ENCODE measurements at places on chromosomes 3 and 15.
A peak's percentile ranks its signal among the peaks of the same experiment; 100 is the strongest.

GRCh38 chr15:65772930-65773329 is 19.2 kb downstream of the DENND4A start:
- DNase-seq = peak; percentile 49

DNA sequence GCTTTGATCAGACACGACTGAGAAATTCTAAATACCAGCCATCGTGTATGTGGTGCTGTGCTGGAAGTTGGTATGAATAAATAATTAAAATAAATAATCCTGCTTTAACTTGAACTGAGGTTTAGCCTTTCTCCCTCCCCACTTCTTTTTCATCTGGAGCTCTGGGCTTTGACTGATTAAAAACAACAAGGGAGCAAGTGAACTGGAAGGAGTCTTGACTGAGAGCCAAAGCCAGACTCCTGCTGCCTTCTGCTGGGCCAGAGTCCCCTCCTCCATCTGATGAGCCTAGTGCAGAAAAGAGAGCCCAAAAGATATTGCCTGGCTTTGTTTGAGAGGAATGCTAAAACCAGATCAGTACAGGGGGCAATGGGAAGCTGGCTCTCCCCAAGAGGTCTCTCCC is 96.0 kb downstream of the CCNL1 start:
- DNase-seq = no peak

DNA sequence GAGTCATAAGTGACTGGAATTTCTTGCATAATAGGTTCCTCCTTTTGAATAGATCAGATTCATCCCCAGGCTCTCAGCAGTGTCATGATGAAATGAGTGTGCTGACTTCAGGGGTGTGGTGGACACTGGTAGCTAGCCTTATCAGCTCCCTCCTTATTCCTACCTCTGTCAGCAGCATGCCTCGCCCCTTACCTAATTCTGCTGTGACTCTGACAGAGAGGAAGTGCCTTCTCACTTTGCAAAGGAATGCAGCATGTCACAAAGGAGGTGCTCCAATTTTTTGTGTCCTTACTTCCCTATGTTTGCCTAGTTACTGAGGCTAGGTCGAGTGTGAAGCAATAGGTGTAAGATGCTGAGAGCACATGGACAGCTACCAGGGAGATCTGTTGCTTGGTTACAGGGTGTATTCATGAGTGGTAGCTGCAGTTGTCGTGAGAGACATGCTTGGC is 90.6 kb downstream of the TNFAIP8L3 start:
- peak; percentile 72 for DNase-seq

GRCh38 chr15:24917431-24917830 is 37.4 kb upstream of the SNRPN start:
- DNase-seq = no peak
